ENCODE measurements at places on chromosomes 5 and 9.

DNA sequence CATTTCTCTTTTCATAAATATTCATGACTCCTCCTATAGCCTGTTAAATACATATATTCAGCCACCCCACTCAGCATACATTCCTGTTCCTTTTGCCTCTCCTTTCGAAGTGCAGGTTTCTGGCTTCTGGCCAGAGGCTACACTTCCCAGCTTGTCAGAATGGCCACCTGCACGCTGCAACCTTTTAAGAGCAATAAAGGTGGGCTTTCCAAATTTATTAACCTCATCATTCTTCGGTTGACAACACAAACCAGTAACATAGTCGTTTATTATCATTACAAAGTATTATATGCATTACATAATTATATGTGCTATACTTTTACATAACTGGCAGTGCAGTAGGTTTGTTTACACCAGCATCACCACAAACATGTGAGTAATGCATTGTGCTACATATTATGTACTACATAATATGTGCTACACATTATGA lies 16.5 kb upstream of the TMEM171 start:
- no peak for DNase-seq

- DNase-seq, result no peak
These were observed 2.6 kb upstream of the SPDL1 start for GRCh38 chr5:169580964-169581363.

- DNase-seq, result no peak
These were observed 93.1 kb downstream of the PDE4D start for GRCh38 chr5:59800347-59800893.

- no peak for DNase-seq
These were observed 46.1 kb downstream of the PRR16 start for GRCh38 chr5:120510098-120510637.

All from esophagus squamous epithelium (tissue), 5 donors.